ENCODE measurements at places on chromosomes 6 and 20.

DNA sequence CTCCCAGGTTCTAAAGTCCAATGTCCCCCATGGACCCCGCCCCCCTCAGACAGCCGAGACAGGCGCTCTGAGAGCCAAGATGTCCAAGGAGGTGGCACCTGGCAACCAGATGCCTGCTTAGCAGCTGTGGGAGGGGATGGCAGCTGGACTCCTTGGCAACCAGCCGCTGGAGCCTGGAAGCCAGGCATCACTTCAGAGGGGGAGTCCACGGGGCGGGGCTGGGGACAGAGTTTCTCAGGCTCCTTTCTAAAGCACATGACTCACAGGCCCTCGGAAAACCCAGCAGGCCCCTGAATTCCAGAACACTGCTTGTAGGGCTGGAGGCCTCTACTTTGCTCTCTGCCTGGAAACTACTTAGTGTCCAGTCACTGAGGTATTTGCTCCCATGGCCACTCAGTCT lies 51.5 kb downstream of the PREX1 start:
- DNase-seq = no peak

GRCh38 chr20:20365480-20366161 lies 2.3 kb upstream of the INSM1 start:
- DNase-seq = no peak

DNA sequence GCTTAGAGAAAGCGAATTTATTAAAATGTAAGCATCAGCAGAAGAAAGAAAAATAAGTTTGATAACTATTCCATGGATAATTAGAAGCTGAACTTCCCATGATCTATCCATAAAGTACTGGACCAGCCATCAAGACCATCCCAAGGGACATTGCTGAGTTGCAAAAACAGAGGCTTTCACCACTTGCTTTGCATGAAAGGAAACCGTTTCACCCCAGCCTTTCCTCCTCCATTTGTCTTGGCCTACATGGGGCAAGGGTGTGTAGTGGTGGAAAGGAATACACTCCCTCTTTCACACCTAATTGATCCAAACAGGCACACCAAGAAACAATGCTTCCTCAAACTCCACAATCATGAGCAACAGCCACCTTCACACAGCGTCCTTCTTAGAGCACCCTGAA lies 10.4 kb downstream of the HIVEP2 start:
- DNase-seq = no peak

GRCh38 chr20:63322146-63322932 lies 29.4 kb downstream of the COL20A1 start:
- DNase-seq = no peak

- peak; percentile 41 for DNase-seq
Measured at GRCh38 chr20:1171461-1172093, 13.2 kb downstream of the TMEM74B start.

DNA sequence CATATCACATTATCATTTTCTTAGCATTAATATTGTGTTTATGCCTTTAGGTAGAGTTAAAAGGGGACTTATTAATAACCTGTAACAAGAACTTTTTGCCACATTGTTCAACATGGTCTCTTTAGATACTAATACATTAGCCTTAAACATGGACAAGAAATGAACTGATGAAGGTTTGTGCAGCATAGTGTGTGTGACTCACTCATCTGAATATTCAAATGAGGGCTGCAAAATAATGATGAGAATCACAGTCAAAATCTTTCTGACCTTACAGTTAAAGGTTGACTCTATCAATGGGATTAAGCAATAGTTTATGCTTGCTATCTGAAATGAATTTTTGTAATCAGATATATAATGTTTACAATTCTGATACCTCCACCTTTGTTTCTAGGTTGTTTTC lies 1189.3 kb upstream of the CITED2 start:
- DNase-seq = no peak

Data from activated CD4-positive, alpha-beta T cell treated with anti-CD3 and anti-CD28 coated beads, Interleukin-2, amount 10 ng/mL, durations not matched to agents 7 days and 5 days (primary cell).